Progenitor cell of endocrine pancreas (in vitro differentiated cells): ENCODE measurements at places on chromosomes 1 and 21. TPM values are rescaled to one million over a fixed set of nuclear protein-coding genes. Genes with fewer than 3 reads are reported as not detected.
A peak's percentile ranks its signal among the peaks of the same experiment; 100 is the strongest.

Gene F13B
- not detected in 2 replicates for total RNA-seq

Gene TP73
- 2.2 and 2.4 TPM in 2 replicates for total RNA-seq

Gene CD1B
- not detected in 2 replicates for total RNA-seq

Gene TPTE
- not detected in 2 replicates for total RNA-seq

Gene SPATA46
- not detected in 2 replicates for total RNA-seq

DNA sequence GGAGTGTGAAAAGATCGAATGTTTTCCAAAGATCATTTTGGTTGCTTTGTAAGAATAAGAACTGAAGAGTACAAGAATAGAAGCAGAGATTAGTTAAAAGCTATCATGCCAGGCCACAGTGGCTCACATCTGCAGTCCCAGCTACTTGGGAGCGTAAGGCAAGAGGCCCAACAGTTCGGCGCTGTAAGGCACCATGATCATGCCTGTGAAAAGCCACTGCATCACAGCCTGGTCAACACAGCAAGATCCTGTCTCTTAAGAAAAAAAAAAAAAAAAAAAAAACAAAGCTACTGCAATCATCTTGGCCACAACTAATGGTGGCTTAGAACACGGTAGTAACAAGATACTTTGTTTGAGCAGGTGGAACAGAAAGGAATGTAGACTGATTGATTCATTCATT, 116.2 kb downstream of the EIF4G3 start:
- no peak overlapping the region for H3K4me3 ChIP-seq
- H3K27me3 ChIP-seq = no peaks in the 10 kb centered on the region
- H3K27ac ChIP-seq = no peak overlapping the region
- peaks cover under 1% of the 10 kb centered on the region for H3K36me3 ChIP-seq

DNA sequence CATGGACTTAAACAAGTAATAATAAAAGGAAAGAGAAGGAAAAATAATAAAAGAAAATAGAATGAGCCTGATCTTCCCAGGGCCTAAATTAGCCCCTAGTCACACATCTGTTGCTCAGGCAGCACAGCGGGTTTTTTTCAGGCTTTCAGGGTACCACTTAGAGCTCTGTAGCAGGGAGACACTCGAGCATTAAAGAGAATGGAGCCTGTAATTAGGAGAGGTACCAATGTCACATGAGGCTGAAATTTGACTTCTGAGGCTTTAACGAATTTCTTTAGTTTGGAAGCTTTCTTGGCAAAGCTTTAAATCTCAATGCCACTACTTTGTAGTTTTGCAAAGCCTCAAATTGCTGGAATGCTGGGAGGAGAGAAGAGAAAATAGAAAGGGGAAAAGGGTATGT, 116.3 kb downstream of the AK5 start:
- H3K27ac ChIP-seq = no peak overlapping the region
- no peaks in the 10 kb centered on the region for H3K27me3 ChIP-seq
- no peaks in the 10 kb centered on the region for H3K36me3 ChIP-seq

DNA sequence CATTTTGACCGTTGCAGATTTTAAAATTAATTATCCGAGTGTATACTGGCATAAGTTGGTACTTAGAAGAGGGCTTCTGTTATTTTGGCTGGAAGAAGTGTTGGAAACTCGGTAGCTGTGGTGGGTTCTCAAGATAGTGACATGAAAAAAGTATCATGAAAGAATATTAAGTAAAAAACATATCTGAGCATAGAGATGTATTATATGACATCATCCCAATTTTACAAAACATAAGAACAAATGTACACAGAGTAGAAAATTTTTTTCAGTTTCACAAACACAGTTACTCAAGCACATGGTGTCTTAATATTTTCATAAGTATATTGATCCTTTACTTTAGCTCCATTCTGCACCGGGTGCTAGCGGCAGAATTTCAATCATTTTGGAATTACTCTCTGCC, 684 bp downstream of the IFI16 start:
- no peak overlapping the region for H3K27ac ChIP-seq
- peak overlapping the region; percentile 16 for H3K4me3 ChIP-seq
- H3K4me1 ChIP-seq = peaks cover 31% of the 10 kb centered on the region
- no peak for DNase-seq

DNA sequence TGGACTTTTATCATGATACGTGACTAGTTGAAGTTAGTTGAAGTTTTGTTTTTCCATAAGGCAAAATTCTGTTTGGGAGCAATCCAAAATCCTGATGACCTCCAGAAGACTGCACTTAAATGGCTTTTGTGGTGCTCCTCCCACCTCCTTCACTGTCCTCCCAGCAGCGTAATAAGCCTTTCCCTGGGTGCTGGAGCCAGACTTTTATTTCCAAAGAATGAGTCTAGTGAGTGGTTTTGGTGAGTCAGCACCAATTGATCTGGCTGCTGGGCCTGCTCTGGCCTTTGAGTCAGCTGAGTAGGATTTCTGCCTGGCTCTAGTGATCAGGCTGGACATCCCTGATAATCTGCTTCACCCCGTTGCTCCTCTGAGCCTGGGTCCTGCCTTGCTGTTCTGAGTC, 21.7 kb upstream of the KCND3 start:
- H3K27ac ChIP-seq = no peak overlapping the region
- H3K27me3 ChIP-seq = peaks cover 39% of the 10 kb centered on the region
- no peak for DNase-seq
- no peaks in the 10 kb centered on the region for H3K4me1 ChIP-seq
- no peaks in the 10 kb centered on the region for H3K36me3 ChIP-seq
- no peak overlapping the region for H3K4me3 ChIP-seq

- no peaks in the 10 kb centered on the region for H3K36me3 ChIP-seq
- no peaks in the 10 kb centered on the region for H3K27me3 ChIP-seq
- no peak for DNase-seq
- H3K4me3 ChIP-seq = no peak overlapping the region
- no peak overlapping the region for H3K27ac ChIP-seq
- peaks cover 22% of the 10 kb centered on the region for H3K4me1 ChIP-seq
These were observed 2.5 kb upstream of the LBR start for GRCh38 chr1:225430301-225430700.
